Cortex of kidney (tissue), 1 donor: ENCODE measurements at places on chromosomes 11 and 22.

DNA sequence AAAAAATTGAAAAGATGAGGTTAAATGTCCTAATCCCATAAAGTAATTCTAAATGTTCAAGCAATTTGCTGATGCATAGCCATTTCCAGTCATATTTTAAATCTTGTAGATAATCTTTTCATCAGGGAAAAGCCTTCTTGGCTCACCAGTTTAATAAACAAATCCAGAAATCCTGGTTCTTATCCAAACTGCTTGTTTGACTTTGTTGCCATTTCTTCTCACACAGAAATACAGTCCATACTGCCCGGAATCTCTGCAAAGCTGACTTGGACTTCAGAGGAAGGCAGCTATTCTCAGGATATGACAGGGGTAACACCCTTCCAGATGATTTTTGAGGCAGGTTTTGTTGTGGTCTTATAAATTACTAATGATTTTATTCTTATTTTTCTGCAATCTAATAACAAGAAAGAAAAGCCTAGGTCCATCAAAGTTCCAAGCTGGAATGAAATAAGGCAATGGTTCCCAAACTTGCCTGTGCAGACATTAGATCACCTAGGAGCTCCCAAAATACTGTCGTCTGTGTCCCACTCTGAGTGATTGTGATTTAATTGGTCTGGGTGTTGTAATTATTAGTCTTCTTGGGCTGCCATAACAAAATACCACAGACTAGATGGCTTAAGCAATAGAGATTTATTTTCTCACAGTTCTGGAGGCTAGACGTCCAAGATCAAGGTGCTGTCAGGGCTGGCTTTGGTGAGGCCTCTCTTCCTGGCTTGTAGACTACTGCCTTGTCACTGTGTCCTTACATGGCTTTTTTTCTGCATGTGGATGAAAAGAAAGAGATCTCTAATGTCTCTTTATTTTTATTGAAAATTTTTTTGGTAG, 55.1 kb upstream of the RCE1 start:
- no peak for DNase-seq

GRCh38 chr22:22881116-22882000, 6.3 kb upstream of the IGLL5 start:
- DNase-seq: no peak

DNA sequence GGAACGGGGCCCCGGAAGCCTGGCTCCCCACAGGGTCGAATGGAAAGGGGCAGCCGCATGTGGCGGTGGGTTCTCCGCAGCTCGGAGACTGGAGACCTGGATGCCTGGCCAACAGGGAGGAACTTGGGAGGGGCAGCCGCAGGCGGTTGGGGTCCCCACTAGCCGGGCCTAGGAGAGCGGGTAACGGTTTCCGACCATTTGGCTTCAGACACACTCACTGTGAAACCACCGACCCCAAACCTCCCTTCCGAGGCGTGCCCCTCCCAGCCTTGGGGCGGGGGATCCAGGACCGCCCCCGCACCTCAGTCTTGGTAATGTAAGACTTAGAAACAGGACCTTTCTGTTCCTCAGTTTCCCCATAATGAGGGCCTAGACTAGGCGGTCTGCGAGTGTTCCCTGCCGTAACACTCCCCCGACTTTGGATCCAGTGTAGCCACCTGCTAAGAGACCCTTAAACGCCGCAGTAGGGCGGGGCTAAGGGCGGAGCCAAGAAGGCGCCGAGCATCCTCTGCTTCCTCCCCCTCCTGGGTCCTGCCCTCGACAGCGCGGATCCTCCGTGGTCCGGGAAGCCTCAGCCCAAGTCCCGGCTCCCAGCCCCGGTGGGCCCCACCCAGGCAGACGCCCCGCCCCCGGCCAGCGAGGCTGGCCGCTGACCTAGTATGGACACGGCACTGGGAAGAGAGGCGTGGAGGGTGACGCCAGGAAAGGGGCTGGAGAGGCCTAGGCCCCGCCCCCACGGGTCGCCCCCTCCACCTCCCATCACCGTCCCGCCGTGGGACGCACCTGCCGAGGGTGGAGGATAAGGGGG, 1.8 kb upstream of the RASGRP2 start:
- DNase-seq: no peak

DNA sequence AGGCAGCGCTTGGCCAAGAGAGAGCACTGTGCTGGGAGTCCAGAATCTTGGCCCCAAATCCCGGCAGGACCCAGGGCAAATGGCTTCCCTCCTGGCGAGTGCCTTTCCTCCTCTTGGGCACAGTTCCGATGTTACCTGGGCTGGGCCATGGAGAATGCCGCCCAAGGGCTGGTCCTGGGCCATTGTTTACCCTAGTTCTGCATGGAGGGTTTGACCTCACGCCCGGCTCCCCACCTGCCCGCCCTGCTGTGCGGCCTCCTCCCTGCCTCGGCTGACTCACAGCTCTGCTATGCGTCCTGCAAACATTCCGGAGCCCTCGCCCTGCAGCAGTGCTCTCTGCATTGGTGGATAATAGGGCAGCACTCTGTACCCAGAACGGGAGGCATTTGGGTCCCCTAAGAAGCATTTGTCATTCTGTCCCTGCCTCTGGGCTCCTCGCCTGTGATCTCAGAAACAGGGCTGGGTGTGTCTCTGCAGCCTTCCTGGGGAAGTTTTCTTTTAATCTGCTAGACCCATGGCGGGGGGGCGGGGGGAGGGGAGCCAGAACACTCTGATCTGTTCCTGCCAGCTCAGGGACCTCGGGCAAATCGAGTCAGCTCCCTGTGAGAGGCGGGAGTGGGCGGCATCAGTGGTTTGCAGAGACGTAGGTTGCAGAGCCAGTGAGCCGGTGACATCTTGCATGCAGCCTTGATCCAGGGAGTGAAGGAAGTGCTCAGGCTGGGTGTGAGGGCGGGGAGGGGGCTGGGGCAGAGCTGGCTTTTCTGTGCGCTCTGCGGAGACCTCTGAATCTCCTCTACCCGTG, 32.9 kb upstream of the SMIM38 start:
- DNase-seq: no peak

- DNase-seq: no peak
Observed at GRCh38 chr11:6567371-6567745, 36.1 kb downstream of the RRP8 start.

- no peak for DNase-seq
Observed at GRCh38 chr22:49934160-49934890, 15.9 kb downstream of the CRELD2 start.

DNA sequence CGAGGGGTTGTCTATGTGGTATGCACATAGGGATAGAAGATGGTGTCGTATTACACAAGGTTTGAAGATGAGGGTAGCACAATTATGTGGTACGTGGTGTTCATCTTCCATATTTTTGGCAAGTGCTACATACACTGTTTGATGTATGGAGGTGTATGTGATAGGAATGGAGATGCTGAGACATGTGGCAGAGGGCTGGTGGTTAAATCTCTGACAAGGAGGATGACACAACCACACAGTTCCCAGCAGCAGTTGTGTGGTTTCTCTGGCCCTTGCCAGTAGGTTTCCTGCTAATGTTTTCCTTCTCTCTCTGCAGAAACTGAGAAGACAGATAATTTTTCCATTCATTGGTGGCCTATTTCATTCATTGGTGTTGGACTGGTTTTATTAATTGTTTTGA, 17.0 kb downstream of the NCR3LG1 start:
- no peak for DNase-seq

DNA sequence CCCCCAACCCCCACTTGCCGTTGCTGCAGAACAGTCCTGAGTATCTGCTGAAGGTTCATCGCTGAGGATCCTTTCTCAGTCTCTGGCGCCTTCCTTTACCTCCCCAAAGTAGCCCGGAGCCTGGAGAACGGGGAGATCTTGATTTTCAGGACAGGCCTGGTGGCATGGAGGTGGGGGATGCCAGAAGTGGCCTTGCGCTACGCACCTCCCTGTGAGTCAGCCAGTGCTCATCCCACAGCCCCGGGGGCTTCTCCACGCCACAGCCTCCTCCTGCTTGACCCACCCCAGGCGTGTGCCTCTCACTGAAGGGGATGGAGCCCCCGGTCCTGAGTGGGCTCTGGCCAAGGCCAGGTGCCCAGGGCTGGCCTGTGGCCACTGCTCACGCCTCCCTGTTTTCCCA, 339.6 kb downstream of the TBC1D22A start:
- DNase-seq: no peak

GRCh38 chr11:46240371-46240770, 37.1 kb upstream of the CREB3L1 start:
- no peak for DNase-seq

- no peak for DNase-seq
Observed at GRCh38 chr11:112697391-112698178, 263.6 kb upstream of the NCAM1 start.

DNA sequence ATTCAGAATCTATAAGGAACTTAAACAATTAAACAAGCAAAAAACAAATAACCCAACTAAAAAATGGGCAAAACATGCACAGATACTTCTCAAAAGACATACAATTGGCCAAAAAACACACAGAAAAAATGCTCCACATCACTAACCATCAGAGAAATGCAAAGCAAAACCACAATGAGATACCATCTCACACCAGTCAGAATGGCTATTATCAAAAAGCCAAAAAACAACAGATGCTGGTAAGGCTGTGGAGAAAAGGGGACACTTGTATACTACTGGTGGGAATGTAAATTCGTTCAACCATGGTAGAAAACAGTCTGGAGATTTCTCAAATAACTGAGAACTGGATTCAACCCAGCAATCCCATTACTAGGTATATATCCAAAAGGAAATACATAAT, 24.8 kb downstream of the ENTHD1 start:
- no peak for DNase-seq

DNA sequence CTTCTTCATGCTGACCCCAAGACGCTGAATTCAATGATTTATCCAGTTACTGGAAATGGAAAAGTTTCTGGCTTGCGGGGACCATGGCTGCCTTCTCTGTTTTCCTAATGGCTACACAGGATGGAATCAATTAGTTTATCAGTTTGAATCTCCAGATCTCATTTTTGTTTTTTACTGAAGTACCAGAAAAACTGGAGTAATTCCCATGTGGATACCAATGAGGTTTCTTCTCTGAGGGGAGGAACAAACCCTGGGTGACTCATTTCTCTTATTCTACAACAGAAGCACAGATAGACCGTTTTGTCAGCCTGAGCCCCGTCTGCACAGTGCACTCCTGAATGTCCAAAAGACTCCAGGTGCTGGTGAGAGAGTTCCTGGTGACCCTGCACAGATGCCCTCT, 3.4 kb downstream of the ZNF195 start:
- DNase-seq: no peak

GRCh38 chr22:37043209-37043827, 8.2 kb upstream of the KCTD17 start:
- no peak for DNase-seq

DNA sequence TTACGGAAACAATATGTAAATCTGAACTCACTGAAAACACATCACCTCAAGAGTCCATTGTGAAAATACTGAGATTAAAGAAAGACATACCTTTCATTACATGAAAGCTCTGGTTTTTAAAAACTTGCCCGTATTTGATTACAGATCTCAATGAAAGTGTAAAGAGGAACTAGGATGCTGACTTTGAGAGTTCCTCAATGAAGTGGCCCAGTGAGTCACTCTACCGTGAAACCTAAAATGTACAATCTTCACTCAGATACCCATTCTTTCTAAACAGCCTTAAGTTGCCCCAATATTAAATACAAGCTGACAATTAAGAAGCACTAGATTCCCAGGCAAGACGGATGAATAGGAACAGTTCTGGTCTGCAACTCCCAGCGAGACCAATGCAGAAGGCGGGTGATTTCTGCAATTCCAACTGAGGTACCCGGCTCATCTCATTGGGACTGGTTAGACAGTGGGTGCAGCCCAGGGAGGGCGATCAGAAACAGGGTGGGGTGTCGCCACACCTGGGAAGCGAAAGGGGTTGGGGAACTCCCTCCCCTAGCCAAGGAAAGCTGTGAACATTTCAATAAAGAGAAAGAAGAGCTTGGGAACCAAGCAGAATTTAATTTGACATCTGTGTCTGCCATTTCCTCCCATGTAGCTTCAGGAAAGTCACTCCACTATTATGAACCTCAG, 33.8 kb upstream of the OR9G4 start:
- no peak for DNase-seq

- DNase-seq: no peak
Observed at GRCh38 chr11:131311776-131312514, 58.5 kb upstream of the NTM start.

DNA sequence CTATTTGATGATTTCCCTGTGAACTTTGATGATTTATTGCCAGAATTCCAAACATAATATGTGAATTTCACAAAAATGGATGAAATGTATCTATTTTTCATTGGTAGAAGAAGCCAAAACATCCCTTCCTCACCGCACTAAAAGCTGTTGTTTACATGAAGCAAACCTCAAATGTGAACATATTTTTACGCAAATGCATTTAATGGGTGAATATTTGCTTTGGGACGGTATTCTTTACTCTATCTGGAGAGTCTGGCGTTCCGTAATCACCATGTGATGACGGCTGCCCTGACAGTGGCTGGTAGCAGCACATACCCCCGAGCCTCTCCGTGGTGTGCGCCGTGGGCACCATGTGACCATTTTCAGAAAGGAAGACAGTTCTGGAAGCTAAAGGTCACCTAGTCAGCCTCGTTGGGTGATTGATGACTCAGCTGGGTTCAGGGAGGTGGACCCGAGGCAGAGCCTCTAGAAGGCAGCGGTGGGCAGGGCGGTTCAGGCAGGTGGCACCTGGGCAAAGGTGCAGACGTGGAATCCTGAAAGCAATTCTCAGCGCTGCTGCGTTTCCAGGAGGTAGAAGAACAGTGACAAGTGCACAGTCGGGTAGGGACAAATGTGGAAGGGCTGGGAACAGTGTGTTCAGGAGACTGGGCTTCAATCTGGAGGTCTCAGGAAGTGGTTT, 45.3 kb downstream of the PPARA start:
- no peak for DNase-seq

GRCh38 chr11:81339521-81339920, 1394.1 kb downstream of the FAM181B start:
- no peak for DNase-seq

- DNase-seq: no peak
Observed at GRCh38 chr22:50086526-50086925, 1.3 kb upstream of the MLC1 start.

- DNase-seq: no peak
Observed at GRCh38 chr11:46298699-46299433, 21.4 kb downstream of the CREB3L1 start.

DNA sequence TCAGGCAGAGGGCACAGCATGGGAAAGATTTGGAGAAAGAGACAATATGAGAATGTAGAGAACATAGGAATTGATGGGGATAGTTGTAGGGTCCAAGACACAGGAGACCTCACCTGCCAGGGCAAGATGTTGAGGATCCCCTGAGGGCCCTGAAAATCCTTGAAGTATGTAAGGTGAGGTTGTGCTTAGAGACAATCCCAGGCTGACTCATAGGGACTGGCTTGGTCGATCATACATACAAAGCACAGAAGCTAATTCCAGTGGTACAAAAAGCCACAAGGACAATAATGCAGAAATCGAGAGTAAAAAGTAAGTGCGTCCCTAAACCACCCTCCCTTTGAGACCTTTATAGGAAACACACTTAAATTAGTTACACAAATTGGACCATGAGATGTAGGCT, 468.2 kb downstream of the MIAT start:
- no peak for DNase-seq

- DNase-seq: no peak
Observed at GRCh38 chr11:843086-843734, 558 bp downstream of the TSPAN4 start.

GRCh38 chr11:63612181-63612580, 2.1 kb downstream of the PLAAT3 start:
- no peak for DNase-seq
